ENCODE measurements at places on chromosomes 11 and 22. TPM values are rescaled to one million over a fixed set of nuclear protein-coding genes. Genes with fewer than 3 reads are reported as not detected.

USP2 gene
- 39.2 TPM for total RNA-seq

RIC3 gene
- 5.7 TPM for total RNA-seq

CRYBA4 gene
- total RNA-seq, result not detected

OR5A1 gene
- total RNA-seq, result not detected

MFRP gene
- total RNA-seq, result not detected

TOP3B gene
- 19.0 TPM for total RNA-seq

SMIM35 gene
- total RNA-seq, result not detected

MMP11 gene
- 10.8 TPM for total RNA-seq
